IPS-NIHi11 (cell line): ENCODE measurements at places on chromosomes 2 and 18.

DNA sequence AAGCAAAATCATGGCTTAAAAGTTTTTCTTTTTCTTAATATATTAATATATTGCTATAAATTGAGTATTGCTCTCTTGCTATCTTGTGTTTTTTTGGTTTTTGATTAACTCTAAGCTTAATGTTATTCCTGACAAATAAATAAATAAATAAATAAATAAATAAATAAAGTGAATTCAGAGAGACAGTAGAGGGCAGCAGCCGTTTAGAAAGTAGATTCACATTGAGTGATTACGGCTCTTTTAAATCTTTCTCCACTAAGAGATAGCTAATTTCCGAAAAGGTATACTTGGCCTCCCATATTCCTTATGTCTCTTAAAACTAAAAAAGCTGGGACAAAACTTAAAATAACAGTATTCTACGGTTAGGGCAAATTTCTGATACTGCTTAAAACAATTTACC is 34.3 kb downstream of the MSH2 start:
- DNase-seq = peak; percentile 10

GRCh38 chr18:36403896-36404820 is 106.6 kb downstream of the FHOD3 start:
- DNase-seq = no peak

GRCh38 chr2:118339386-118339785 is 251.1 kb downstream of the INSIG2 start:
- DNase-seq = no peak

DNA sequence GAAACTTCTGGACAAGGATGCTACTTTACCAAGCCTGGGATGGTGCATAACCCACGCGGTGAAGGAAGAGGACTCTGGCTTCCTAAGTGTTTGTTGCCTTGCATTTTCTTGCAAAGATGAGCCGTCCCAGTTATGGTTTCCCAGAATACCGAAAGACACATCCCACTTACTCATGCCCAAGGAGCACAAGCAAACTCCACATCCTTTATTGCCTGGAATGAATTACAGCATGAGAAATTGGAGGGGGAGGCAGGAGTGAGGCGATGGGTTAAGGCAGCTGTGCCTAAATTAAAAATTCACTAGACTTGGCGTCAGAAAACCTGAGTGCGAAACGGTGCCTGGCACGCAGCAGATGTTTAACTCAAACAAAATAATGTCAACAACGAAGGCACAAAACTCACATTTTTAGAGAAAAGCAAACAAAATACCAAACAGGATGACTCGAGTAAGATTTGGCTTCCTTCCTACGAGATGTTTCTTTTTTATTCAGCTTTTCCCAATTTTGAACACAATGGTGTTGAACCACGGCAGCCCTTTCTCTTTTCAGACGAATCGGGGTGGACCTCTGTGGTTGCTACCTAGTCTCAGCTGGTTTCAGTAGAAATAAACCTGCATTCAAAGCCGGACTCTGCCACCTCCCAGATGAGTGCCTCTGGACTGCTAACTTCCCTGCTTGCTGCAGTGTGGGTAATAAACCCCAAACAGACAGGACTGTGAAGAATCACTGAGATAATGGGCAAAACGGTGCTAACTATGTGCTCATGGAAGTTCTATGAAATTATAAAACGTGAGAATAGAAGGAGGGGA is 100.3 kb upstream of the NCK2 start:
- DNase-seq = no peak

DNA sequence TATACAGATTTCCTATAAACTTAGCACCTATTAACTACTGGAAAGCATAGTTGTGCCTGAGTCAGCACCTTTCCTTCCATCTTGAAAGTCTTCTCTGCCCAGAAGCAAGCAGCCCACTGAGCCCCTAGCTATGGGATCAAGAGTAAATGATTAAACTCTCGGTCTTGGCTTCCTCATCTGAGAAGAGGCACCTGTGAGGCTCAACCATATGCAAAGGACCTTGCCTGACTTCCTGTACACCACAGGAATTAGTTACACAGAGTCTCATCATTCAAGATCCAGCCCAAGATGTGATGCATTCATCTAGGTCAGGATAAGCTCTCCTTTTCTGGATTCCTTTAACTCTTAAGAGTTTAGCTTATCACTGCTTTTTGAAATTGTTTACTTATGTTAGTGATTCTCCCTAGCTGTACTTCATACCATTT is 96.0 kb downstream of the CDH2 start:
- DNase-seq = no peak

DNA sequence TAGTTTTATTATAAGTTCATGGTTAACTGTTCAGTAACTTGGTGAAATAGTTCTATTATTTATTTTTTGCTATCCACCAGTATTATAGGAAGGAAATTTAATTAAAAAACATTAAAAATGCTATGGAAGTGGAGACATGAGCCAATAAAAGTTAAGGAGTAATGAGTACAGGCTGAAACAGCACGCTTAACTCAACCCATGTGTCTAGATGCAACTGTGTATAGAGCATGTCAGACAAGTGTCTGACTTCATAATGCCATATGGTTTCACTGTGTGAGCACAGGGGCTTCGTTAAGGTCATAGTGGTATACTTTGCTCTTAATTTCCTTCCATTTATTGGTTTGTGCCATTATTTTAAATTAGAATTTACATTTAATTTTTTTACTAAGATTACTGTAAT is 566.8 kb upstream of the NRP2 start:
- no peak for DNase-seq

DNA sequence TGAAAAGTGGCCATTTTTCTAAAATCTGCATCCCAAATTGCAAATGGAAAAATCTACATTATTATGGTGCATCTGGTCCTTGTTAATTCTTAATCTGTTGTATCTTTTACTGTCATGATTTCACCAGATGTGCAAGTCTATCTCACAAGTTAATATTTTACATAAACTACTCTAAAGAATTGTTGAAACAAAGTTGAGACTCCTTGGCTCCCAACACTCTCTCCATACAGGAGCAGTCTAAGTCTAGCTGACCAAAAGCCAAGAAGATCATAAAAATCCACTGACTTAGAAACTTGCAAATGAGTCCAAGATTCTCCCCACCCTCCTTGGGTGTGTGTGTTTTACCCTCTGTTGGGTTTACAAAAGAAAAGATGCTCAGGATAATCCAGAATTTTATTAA is 85.1 kb downstream of the NCKAP5 start:
- no peak for DNase-seq

DNA sequence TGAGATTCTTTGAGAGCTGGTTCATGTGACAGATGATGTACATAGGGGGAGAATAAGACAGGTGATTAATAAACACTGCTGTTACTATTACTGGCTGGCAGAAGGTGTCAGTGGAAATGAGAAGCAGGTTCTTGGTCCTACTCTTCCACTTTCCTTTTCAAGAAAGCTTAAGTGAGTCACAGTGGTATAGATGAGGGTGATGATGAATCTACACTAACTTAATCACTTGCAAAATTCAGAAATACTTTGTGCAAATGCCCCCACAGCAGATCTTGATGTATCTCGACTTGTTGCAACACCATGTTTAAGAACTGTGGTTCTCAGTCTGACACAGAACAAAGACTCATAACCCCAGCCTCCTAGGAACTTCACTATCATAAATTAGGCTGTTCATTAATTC is 35.9 kb upstream of the MGAT5 start:
- DNase-seq = no peak

GRCh38 chr2:134272806-134273205 is 18.9 kb downstream of the MGAT5 start:
- no peak for DNase-seq

- no peak for DNase-seq
These were observed 30.2 kb downstream of the NYAP2 start for GRCh38 chr2:225429717-225430116.

- DNase-seq = peak; percentile 66
These were observed 182.3 kb downstream of the CAMKMT start for GRCh38 chr2:44543773-44544725.

GRCh38 chr18:45249246-45249661 is 366.0 kb upstream of the SLC14A2 start:
- DNase-seq = no peak

DNA sequence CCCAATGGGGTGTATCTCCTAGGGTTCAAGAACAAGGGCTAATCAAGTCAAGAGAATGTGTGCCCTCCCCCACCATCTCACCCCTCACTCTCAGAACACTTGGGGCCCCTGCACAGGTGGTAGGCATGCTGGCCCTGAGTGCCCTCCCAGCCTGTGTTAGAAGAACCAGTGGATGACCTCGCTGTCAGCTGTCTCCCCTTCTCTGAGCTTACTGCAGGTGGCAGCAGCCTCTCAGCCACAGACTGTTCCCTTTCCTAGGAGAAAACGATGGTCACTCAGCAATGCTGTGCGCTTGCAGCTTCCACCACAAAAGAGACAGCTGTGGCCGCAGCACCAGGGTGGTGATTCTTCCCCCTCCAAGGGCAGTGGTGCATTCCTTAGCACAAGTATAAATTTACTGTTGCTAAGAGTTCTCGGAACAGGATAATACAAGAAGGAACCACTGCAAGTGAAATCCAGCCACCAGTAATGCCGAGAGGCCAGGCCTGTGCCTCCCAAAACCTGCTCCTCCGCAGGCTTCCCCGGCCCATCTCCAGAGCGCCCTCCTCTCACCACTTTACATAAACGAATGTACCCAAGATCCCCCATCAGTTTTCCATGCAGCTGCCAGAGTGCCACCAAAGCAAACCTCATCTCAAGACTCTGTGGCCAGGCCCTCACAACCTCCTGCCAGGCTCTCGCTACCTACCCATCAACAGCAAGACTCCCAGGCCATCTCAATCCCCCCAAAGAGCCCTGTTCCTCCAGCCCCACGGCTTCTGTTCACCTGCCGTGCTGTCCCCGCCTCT is 935 bp upstream of the RAMP1 start:
- DNase-seq = peak; percentile 81

DNA sequence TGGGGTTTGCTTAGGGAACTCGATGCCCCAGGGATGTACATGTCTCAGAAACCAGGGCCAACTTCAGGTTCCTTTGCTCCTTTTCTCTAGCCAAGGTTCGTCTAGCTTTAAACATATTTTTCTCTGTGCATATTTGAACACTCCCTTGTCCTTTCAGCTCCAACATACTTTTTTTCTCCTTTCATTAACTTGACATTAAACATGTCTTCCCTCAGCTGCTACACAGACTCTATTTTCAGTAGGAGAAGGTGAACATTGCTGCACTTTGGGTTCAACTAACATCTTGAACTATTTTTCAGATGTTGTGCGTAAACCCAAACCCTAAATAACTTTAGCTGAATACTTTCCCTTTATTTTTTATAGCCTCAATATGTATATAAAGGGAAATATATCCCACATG is 212.9 kb downstream of the MTX2 start:
- DNase-seq = no peak

DNA sequence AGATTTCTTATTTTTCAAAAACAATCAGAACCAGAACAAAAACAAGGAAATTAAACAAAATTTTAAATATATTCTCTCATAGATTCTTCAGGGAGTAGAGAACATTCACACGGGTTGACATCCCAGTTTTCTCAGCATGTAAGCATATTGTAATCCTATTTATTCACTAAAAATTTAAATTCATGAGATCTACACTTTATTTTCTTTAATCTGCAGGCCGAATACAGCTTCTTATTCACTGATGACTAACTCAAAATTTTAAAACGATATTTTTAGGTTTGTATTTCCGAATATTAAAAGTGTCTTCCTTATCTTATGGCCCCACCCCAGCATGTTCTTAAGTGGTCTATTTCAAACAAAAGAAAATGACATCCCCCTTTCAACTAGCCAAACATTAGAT is 262.4 kb downstream of the MEIS1 start:
- no peak for DNase-seq
